Brain pericyte (primary cell): ENCODE measurements at places on chromosomes 2 and 18.

GRCh38 chr2:11123856-11124759 is 31.2 kb upstream of the SLC66A3 start:
- DNase-seq, result no peak

DNA sequence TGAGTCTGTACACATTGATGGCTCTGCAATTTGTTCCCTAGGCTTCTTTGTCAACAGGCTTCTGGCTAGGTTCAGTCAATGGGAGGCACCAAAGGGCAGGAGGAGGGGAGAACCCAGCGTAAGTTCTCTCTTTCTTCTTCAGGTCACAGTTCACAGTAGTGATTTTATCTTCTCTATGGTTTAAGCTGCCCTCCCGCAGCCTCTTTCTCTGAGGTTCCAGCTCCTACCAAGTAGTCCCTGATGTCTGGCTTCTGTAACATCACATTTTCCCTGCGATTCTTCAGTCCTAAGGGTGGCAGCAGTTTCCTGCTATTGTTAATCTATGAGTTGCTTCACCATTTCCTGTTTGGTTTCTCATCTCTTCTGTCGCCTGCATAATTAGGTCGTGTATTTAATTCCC is 107.4 kb downstream of the CPO start:
- no peak for DNase-seq

DNA sequence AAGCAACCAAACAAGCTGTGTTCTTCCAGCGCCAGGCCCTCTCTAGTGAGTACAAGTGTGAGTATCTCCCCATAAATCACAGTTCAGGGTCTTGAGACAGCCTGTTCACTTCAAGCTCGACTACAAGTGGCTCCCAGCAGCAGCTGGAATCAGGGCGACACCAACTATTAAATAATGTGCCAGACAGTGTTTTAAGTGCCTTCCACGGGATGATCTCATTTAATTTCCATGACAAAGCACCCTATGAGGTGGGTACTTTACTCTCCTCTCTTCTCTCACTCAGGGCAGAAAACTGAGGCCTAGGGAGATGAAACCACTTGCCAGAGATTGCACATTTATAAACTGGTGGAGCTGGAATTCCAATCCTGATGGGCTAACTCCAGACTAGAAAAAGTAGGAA is 2.6 kb upstream of the FAM136A start:
- DNase-seq, result no peak

DNA sequence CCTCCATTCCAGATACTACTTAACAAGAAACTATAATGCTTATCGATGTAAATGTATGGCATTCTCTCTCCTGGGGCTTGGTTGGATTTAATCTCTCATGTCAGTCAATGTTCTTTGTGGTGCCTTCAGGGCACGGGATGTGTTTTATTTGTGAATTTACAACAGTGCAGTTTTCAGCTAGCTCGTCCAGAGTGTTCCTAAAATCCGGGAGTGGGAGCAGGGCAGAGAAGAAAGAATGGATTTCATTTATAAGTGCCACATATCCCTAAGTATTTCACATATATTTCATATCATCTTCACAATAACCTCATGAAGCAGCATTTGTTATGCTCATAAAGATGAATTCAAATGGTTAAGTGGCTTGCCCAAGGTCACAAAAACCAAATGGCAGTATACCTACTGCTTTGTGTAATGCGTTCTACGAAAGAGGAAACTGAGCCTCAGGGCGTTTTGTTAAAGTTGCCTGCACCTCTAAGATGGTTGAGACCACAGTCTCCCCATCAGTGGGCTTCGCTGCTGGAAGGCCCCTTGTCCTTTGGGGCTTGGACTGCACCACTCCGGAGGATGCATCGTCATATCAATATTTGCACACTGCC is 134.7 kb upstream of the MGAT5 start:
- no peak for DNase-seq

DNA sequence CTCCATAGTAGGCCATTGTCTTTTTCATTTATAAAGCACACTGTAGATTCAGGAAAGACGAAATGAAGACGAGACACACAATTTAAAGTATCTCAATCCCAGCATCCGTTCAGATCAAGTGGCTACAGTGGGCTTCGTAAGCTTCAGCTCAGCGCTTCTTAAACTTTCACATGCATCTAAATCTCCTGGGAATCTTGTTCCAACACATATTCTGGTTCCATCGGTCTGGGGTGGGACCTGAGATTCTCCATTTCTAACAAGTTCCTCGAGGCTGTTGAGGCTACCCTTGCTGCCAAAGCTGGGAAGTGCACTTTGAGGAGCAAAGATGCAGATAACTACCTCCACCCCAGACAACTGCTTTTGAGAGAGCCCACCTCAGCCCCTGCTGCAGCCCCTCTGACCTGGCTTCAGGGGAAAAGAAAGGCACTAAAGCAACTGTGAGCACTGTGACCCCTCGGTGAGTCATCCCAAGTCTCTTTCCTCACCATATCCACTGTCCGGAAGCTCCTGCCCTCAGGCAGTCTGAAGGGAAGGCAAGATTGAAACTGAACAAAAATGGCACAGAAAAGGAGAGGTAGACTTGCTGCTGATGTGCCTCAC is 201.1 kb upstream of the FBXO11 start:
- no peak for DNase-seq

DNA sequence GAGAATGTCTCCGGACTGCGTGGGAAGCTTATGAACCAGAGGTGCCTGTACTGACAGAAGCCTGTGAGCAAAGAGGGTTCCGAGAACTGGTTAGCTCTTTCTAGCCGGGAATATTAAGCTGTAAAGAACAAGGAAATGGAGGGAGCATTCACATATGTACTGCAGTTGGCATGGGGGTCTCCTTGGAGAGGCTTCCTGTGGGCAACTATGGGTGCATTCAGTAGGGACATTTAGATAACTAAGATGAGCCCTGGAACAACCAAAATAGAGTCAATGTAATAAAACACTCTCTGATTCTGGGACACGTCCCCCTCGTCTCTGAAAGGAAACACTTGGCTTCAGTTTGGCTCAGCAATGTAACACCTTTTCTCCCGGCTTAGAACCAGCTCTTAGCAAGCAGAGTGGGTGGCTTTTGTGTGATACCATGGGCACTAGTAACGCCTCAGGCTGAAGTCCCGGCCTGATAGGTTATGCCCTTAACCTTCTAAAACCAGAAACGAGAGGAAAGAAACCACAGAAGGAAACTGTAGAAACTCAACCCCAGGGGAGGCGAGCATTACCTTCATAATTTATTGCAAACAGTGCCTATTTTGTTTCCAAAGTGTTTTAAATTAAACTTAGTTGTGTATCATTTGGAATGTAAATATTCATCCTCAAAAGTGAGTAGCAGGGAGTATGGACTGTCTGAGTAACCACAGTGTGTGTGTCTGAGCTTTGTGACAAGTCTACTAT is 48.8 kb upstream of the LPIN2 start:
- DNase-seq, result no peak

- DNase-seq, result no peak
These were observed 372.9 kb downstream of the ARL6IP6 start for GRCh38 chr2:153091344-153091743.

DNA sequence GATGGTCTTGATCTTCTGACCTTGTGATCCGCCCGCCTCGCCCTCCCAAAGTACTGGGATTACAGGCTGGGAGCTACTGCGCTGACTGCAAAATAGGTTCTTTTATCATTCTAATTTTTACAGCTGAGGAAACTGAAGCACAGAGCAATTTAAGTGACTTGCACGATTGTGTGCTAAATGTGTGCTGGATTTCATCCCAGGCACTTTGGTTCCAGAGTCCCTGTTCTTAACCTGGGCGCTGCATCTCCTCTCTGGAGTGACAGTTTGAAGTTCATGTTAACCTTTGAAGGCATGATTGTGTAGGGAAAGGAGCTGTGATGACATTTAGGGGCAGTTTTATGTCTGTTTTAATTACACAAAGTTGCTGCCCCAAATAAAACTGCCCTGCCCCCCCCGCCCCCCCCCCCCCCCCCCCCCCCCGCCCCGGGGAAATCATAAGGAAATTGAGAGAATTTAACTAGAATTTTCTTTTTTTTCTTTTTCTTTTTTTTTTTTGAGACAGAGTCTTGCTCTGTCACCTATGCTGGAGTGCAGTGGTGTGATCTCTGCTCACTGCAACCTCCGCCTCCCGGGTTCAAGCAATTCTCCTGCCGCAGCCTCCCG is 5.6 kb downstream of the ACSL3 start:
- DNase-seq, result no peak

DNA sequence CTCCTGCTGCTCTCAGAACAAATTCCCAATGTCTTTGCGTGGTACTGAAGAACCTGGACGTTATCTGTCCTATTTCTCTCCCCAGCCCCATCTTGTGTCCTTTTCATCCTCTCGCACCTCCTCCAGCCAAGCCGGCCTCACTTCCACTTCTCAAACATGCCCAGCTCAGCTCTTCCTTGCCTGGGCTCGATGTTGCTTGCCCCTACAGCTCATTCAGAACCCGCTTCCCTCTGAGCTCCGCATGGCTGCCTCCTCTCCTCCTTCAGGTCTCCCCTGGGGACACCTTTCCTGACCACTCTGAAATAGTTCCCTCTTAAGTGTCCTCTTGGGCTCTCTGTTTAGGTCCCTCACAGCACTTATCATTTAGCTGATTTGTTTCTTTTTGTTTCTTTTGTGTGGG is 6.7 kb upstream of the SMARCAL1 start:
- DNase-seq, result no peak

- no peak for DNase-seq
These were observed 114.8 kb upstream of the RGPD4 start for GRCh38 chr2:107711941-107712340.
